ENCODE measurements at places on chromosomes 1 and 21. TPM values are rescaled to one million over a fixed set of nuclear protein-coding genes. Genes with fewer than 3 reads are reported as not detected.

EVA1B gene
- 129 TPM for total RNA-seq

SCMH1 gene
- 110 TPM for total RNA-seq

ARHGEF10L gene
- 46.6 TPM for total RNA-seq

HRNR gene
- not detected for total RNA-seq

VHLL gene
- total RNA-seq: not detected

TAS1R1 gene
- not detected for total RNA-seq

ARHGAP30 gene
- total RNA-seq: 9.1 TPM

HSPB7 gene
- total RNA-seq: 343 TPM

RAP1GAP gene
- total RNA-seq: 0.71 TPM

GBP3 gene
- total RNA-seq: 17.0 TPM

RGSL1 gene
- not detected for total RNA-seq

ZSWIM5 gene
- total RNA-seq: 3.3 TPM

OR14K1 gene
- total RNA-seq: not detected

OR2T29 gene
- not detected for total RNA-seq

GJB3 gene
- total RNA-seq: not detected

ASCL5 gene
- not detected for total RNA-seq

All from esophagus muscularis mucosa (tissue), 4 donors.